ENCODE measurements at places on chromosomes 11 and 22. TPM values are rescaled to one million over a fixed set of nuclear protein-coding genes. Genes with fewer than 3 reads are reported as not detected.
A peak's percentile ranks its signal among the peaks of the same experiment; 100 is the strongest.

- H3K36me3 ChIP-seq: no peaks in the 10 kb centered on the region
- no peak overlapping the region for H3K27ac ChIP-seq
Observed at GRCh38 chr11:34650528-34650927, 29.6 kb downstream of the EHF start.

THAP7 gene
- total RNA-seq: 18.1 TPM

DNA sequence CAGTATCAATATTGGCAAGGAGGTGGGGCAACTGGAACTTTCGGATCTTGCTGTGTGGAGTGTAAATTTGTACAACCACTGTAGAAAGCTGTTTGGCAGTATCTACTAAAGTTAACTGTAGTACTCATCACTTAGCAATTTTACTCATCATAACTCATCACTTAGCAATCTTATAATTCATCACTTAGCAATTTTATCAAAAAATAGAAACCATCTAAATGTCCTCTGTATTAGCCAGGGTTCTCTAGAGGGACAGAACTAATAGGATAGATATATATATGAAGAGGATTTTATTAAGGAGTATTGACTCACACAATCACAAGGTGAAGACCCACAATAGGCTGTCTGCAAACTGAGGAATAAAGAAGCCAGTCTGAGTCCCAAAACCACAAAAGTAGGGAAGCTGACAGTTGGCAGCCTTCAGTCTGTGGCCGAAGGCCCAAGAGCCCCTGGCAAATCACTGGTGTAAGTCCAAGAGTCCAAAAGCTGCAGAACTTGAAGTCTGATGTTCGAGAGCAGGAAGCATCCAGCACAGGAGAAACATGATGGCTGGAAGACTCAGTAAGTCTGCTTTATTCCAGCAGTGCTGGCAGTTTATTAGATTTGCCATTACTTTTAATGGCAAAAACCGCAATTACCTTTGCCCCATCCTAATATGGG is 92.9 kb upstream of the USP47 start:
- no peaks in the 10 kb centered on the region for H3K4me1 ChIP-seq
- peaks cover under 1% of the 10 kb centered on the region for H3K27me3 ChIP-seq
- H3K36me3 ChIP-seq: no peaks in the 10 kb centered on the region
- no peak for DNase-seq
- H3K27ac ChIP-seq: no peak overlapping the region
- no peak overlapping the region for H3K4me3 ChIP-seq

- H3K27me3 ChIP-seq: no peaks in the 10 kb centered on the region
- DNase-seq: peak; percentile 57
- H3K4me3 ChIP-seq: no peak overlapping the region
- H3K4me1 ChIP-seq: no peaks in the 10 kb centered on the region
- no peaks in the 10 kb centered on the region for H3K36me3 ChIP-seq
Observed at GRCh38 chr11:10490398-10491241, 35.6 kb downstream of the AMPD3 start.

ACR gene
- total RNA-seq: 0.32 TPM

GRCh38 chr22:46594947-46595298 is 25.3 kb upstream of the GRAMD4 start:
- no peak overlapping the region for H3K27ac ChIP-seq
- no peaks in the 10 kb centered on the region for H3K36me3 ChIP-seq
- no peak for DNase-seq

- H3K27ac ChIP-seq: no peak overlapping the region
- no peaks in the 10 kb centered on the region for H3K4me1 ChIP-seq
- DNase-seq: peak; percentile 96
- H3K4me3 ChIP-seq: no peak overlapping the region
- no peaks in the 10 kb centered on the region for H3K27me3 ChIP-seq
- H3K36me3 ChIP-seq: no peaks in the 10 kb centered on the region
Observed at GRCh38 chr11:11155962-11156815, 196.9 kb downstream of the CSNK2A3 start.

RANGAP1 gene
- 55.7 TPM for total RNA-seq

CHADL gene
- 0.84 TPM for total RNA-seq

OR4A16 gene
- total RNA-seq: not detected

WT1 gene
- not detected for total RNA-seq

- DNase-seq: no peak
- no peak within 1 kb of the TSS for H3K4me3 ChIP-seq
- no peaks in the 10 kb centered on the region for H3K27me3 ChIP-seq
- H3K36me3 ChIP-seq: no peaks in the 10 kb centered on the region
- H3K4me1 ChIP-seq: peaks cover 5% of the 10 kb centered on the region
Observed at GRCh38 chr22:20773793-20774212, at the start of gene SERPIND1. TSS of gene SERPIND1 (plus strand) at chr22:20774113. CDS start at chr22:20779313, 5,200 bp downstream.

GRCh38 chr22:28429711-28430110 is 249.9 kb downstream of the TTC28 start:
- H3K4me3 ChIP-seq: no peak overlapping the region
- H3K4me1 ChIP-seq: peaks cover 8% of the 10 kb centered on the region
- H3K36me3 ChIP-seq: no peaks in the 10 kb centered on the region
- no peak for DNase-seq
- no peaks in the 10 kb centered on the region for H3K27me3 ChIP-seq

DNA sequence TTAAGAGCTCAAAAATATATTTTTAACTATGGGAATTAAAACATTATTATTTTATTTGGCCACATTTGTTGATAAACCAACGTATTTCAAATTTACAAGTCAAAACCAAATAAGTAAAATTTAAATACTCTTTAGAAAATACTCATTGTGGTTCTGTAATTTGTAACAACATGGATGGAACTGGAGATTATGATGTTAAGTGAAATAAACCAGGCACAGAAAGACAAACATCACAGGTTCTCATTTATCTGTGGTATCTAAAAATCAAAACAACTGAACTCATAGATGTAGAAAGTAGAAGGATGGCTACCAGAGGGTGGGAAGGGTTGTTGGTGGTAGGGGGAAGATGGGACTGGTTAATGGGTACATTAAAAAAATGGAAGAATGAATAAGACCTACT is 50.8 kb downstream of the STK33 start:
- no peak overlapping the region for H3K27ac ChIP-seq
- H3K4me3 ChIP-seq: no peak overlapping the region
- no peak for DNase-seq

GRCh38 chr11:102012946-102013345 is 34.3 kb upstream of the CFAP300 start:
- H3K4me3 ChIP-seq: no peak overlapping the region
- no peak for DNase-seq
- H3K27me3 ChIP-seq: no peaks in the 10 kb centered on the region
- peaks cover 15% of the 10 kb centered on the region for H3K4me1 ChIP-seq

OR2AG1 gene
- total RNA-seq: not detected

- no peaks in the 10 kb centered on the region for H3K4me1 ChIP-seq
- no peaks in the 10 kb centered on the region for H3K27me3 ChIP-seq
- DNase-seq: peak; percentile 45
Observed at GRCh38 chr22:44882226-44882905, 127.4 kb downstream of the PHF21B start.

GRCh38 chr22:50705219-50705691 is 32.6 kb downstream of the SHANK3 start:
- H3K27ac ChIP-seq: no peak overlapping the region
- no peaks in the 10 kb centered on the region for H3K4me1 ChIP-seq
- no peaks in the 10 kb centered on the region for H3K27me3 ChIP-seq

TSGA10IP gene
- 5.6 TPM for total RNA-seq

TYR gene
- not detected for total RNA-seq

BRSK2 gene
- 10.3 TPM for total RNA-seq

DNA sequence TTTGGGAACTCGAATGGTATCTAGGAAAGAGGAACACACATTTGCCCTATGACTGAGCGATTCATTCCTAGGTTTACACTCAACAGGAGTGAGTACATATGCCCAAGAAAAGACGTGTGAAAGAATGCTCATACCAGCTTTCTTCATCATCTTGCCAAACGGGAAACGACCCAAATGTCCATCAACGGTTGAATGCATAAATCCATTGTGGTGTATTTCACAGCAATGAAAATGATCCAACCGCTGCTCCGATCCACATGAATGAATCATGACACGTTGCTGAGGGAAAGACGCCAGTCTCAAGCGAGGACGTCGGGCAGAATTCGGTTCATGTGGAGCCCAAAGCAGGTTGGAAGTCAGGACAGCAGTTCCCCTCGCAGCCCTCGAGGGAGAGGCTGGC is 71.5 kb downstream of the CYTH4 start:
- no peaks in the 10 kb centered on the region for H3K4me1 ChIP-seq
- no peaks in the 10 kb centered on the region for H3K36me3 ChIP-seq
- H3K4me3 ChIP-seq: no peak overlapping the region
- no peaks in the 10 kb centered on the region for H3K27me3 ChIP-seq

- H3K36me3 ChIP-seq: no peaks in the 10 kb centered on the region
- H3K27me3 ChIP-seq: no peaks in the 10 kb centered on the region
- no peaks in the 10 kb centered on the region for H3K4me1 ChIP-seq
- H3K27ac ChIP-seq: no peak overlapping the region
- DNase-seq: no peak
- H3K4me3 ChIP-seq: no peak overlapping the region
Observed at GRCh38 chr11:109362059-109362458, 59.9 kb upstream of the C11orf87 start.

DNA sequence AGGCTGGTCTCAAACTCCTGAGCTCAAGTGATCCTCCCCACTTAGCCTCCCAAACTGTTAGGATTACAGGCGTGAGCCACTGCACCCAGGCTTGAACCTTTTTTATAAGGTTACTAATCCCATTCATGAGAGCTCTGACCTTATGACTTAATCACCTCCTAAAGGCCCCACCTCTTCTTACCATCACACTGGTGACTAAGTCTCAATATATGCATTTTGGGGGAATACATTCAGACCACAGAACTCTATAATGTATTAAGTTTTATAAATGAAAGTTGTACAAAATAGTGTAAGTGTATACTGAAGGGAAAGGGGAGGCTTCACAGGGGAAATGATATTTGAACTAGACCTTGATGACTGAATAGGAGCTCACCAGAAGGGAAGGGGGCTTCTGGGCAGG is 28.4 kb upstream of the RBFOX2 start:
- H3K27me3 ChIP-seq: no peaks in the 10 kb centered on the region
- no peaks in the 10 kb centered on the region for H3K4me1 ChIP-seq
- no peaks in the 10 kb centered on the region for H3K36me3 ChIP-seq
- no peak overlapping the region for H3K27ac ChIP-seq

DNA sequence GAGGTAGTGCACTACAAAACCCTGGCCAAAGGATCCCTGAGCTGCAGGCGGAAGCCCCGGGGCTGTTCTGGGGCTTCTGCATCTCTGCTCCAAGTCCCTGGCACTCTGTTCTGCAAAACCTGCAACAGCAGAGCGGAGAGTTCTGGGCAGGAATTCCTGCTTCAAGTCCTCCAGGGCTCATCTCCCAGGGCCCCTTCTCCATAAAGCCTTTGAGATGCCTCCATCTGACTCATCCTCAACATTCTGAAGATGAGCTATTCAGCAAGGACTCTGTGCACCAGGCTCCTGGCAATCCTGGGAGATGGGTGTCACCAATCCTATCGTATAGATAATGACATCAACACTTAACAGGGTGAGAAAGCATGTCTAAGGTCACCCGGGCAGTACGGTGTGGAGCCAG is 19.3 kb downstream of the SYN3 start:
- H3K27me3 ChIP-seq: no peaks in the 10 kb centered on the region
- H3K36me3 ChIP-seq: no peaks in the 10 kb centered on the region
- H3K4me3 ChIP-seq: no peak overlapping the region
- no peaks in the 10 kb centered on the region for H3K4me1 ChIP-seq

DNA sequence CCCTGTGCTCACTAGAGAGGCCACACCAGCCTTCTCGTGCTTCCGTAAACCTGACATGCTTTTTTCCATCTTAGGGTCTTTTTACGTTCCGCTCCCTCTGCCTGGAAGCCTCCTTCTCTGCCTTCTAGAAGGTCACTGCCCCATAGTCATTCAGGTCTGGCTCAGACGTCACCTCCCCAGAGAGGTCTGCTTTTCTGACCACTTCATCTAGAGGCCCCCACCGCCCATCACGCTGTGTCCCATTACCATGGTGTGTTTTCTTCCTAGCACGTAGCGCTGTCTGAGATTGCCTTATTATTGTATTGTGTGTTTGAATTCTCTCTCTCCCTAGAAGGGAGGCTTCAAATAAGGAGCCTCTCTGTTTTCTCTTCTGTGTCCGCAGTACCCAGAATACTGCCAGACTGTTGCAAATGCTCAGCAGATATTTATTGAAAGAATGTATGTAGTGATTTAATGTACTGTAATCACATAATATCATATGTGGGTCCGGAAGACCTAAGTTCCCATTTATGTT is 10.0 kb downstream of the TAB1 start:
- peak overlapping the region; percentile 7 for H3K27ac ChIP-seq
- H3K4me3 ChIP-seq: no peak overlapping the region
- H3K36me3 ChIP-seq: no peaks in the 10 kb centered on the region
- no peaks in the 10 kb centered on the region for H3K27me3 ChIP-seq
- no peak for DNase-seq

DNA sequence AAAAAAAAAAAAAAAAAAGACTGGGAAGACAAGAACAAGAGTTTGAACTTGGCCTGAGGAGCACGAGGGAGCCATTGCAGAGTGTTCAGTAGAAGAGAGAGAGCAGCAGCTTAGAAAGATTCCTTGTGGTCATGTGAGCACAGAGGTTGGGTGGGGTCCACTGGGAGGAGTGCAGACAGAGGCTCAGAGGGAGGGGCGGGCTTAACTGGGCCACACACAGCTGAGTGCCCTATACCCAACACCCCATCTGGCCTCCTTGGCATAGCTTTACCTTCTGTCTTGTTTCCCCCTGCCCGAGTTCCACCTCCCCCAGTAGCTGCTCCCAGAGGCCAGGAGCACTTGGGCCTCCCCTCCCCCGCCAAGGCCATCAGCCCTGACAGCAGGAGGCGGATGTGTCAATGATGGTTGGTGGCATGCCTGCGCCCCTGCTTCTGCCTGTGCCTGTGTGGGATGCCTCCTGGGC is 12.1 kb downstream of the C11orf86 start:
- no peaks in the 10 kb centered on the region for H3K27me3 ChIP-seq
- peaks cover 8% of the 10 kb centered on the region for H3K4me1 ChIP-seq
- no peak overlapping the region for H3K4me3 ChIP-seq
- H3K27ac ChIP-seq: no peak overlapping the region
- peak; percentile 91 for DNase-seq
- no peaks in the 10 kb centered on the region for H3K36me3 ChIP-seq

DNA sequence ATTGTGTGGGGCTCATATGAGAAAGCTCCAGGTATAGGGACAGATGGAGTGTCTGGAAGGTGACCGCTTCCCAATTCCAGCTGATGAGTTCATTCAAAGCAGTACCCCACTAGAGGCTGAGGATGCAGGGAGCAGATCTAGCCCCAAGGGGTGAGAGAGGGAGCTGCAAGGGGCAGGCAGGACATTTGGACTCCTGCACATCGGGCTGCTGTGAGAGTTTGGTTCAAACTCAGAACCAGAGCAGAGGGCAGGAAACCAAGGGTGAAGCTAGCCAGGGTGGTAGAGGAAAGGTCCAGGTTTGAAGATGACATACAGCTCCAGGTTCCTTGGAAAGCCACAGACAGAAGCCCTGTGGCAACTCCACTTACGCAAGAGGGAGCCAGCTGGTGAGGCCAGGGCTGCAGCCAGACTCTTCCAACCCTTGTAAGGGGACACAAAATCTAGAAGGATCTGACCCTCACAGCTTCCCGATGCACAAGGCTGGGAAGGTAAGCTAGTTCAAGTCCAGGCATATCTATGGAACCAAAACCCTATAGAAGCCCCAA is 1.9 kb downstream of the CSNK2A3 start:
- no peaks in the 10 kb centered on the region for H3K4me1 ChIP-seq
- no peak for DNase-seq
- no peak overlapping the region for H3K4me3 ChIP-seq

- H3K27ac ChIP-seq: no peak overlapping the region
- H3K4me3 ChIP-seq: no peak overlapping the region
- H3K27me3 ChIP-seq: peaks cover 14% of the 10 kb centered on the region
- H3K4me1 ChIP-seq: no peaks in the 10 kb centered on the region
- peak; percentile 33 for DNase-seq
- no peaks in the 10 kb centered on the region for H3K36me3 ChIP-seq
Observed at GRCh38 chr11:60992842-60993409, 21.4 kb downstream of the CD6 start.

- no peak overlapping the region for H3K27ac ChIP-seq
- no peak overlapping the region for H3K4me3 ChIP-seq
- H3K27me3 ChIP-seq: no peaks in the 10 kb centered on the region
- DNase-seq: no peak
- peaks cover 19% of the 10 kb centered on the region for H3K36me3 ChIP-seq
Observed at GRCh38 chr22:42926104-42926503, 69.0 kb upstream of the ARFGAP3 start.
